ENCODE measurements at places on chromosomes 13 and 19.

DNA sequence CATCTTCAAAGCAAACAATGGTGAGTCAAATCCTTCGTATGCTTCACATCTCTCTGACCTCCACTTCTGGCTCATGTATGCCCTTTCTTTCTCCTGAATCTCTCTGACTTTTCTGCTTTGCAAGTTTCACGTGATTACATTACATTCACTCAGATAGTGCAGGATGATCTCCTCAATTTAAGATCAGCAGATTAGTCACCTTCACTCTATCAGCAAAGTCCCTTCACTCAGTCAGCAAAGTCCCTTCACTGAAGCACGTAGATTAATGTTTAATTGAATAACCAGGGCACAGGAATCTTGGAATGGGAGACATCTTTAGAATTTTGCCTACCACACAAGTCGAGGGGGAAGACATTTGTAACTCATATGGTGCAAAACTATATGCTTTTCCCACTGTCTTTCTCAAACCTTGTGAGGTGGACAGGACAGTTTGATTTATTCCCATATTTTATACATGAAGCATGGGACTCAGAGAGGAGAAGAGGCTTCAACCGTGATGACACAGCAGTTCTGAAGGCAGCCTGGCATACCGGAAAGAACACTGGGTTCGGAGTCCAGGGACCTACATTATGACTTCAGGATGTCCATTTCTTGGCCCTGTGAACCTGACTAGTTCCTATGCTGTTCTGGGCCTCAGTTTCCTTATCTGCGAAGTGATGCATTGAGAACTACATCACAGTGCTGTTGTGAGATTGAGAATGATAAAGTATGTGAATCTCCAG, 23.3 kb downstream of the SIGLECL1 start:
- DNase-seq = no peak

DNA sequence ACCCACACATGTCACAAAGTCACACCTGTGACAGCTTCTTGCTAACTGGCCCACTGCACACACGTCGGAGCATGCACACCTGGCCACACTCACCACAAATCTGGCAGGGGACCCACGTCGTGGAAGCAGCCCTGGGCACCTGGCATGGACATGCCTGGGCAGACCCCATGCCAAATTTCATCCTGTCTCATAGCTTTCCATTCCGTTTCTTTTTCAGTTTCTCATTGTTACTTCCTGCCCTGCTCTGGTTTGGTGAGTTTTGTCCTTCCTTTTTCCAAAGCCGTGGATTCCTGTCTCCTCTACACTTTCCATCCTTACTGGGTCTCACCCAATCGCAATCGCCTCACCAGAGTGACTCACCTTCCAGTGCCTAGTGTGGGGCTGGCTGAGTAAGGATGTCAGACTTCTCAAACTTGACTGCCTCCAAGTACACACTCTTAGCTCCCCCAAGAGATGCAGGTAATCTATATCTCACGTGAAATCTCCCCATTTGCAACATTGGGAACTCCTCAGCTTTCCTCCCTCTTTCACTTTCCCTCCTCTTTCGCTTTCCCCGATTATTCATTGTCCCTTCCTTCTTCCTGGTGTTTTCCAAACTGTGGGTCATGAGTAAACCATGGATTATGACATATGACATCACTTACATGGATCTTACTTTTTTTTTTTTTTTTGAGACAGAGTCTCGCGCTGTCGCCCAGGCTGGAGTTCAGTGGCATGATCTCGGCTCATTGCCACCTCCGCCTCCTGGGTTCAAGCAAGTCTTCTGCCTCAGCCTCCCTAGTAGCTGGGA, 1.6 kb upstream of the BBC3 start:
- DNase-seq = no peak

DNA sequence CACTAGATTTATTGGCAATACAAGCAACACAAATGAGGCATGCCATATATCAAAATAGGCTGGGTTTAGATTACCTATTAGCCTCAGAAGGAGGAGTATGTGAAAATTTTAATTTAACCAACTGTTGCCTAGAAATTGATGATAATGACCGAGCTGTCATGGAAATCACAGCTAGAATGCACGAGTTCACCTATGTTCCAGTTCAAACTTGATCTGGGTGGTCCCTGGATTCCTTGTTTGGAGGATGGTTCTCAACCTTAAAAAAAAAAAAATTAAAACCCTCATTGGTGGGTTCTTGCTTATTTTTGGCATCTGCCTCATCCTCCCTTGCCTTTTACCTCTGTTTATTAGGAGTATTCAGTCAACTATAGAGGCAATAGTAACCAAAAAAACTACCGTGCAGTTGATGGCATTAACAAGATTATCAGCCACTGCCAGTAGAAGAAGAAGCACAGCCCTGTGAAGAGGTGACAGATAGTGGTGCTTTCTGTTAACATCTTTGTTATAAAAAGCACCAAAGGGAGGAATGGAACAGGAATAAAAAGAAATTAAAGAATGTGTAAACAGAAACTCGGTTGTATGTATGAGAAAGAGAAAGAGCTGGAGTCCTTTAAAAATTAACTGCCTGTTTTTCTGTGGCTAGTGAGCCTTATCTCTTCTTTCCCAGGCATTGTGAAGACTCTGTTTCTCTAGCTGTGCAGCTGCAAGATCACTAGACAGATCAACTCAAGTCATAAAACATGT, 106.4 kb downstream of the ZNF429 start:
- no peak for DNase-seq

GRCh38 chr19:12794971-12795381, 3.7 kb downstream of the JUNB start:
- DNase-seq = no peak

DNA sequence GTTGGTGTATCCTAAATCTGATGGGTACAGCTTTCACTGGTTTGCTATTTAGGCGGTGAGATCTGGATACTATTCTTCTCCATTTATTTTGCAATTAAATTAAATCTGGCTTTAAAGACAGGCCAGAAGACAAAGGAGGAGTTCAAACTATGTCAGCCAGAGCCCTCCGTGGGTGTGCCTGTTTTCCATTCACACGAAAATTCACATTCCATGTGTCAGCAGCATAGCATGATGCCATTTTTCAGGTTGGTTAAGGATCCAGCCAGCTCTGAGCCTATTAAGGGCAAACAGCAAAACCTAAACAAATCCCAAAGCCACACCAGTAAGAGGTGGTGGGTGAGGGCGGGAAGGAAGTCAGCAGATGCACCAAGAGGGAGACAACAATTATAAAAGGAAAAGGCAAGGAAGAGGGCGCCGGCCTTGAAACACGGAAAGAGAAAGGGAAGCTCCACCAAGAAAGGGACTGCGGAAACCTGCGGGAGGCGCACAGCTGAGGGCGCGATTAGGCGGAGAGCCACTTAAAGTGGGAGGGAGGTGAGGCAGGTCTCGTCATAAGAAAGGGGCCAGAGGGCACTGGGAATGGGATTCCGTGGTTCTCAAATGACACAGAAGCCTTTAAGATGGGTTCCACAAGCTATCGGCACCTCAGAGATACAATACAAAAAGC, 43.0 kb downstream of the CARS2 start:
- no peak for DNase-seq

All from LNCaP clone FGC (cell line).